ENCODE measurements at places on chromosomes 5 and 9.

- no peak for DNase-seq
These were observed 42.4 kb upstream of the ZBED3 start for GRCh38 chr5:77129391-77129990.

GRCh38 chr9:107751567-107752210 lies 262.1 kb upstream of the KLF4 start:
- DNase-seq: no peak

DNA sequence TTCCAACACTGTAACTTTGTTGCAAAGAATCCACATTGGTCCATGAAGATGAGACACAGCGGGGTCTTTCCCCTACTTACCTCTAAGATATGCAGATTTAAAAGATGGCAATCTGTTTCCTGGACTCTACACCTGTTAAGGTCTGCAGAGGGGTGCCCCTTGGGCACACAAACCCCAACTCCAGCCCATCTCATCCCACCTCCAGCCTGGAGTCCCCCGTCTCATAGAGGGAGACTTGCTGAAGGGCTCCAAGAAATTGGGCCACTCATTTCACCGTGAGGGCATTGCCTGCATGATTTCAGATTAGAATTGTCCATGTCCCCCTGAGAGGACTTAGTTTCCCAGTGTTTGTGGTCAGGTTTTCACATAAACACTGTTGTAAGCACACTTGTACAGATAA lies 365.7 kb downstream of the IRX2 start:
- no peak for DNase-seq

DNA sequence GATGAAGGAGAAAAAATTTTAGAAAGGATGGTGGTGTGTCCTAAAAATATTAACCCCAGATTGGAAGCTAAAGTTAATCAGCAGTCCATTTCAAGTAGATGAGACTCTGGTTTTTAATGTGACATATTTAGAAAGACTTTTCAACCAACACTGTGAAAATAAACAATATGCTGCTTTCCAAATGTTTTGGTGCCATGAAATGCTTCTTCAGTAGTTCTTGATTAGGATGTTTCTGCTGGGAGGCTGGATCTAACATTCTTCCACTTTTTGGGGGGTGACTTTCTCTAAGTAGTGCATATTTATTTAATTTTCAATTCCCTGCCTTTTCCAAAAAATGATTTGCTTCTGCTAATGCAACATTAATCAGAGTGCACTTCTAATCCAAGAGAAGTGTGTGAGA lies 593.3 kb upstream of the DMAC1 start:
- DNase-seq: no peak

DNA sequence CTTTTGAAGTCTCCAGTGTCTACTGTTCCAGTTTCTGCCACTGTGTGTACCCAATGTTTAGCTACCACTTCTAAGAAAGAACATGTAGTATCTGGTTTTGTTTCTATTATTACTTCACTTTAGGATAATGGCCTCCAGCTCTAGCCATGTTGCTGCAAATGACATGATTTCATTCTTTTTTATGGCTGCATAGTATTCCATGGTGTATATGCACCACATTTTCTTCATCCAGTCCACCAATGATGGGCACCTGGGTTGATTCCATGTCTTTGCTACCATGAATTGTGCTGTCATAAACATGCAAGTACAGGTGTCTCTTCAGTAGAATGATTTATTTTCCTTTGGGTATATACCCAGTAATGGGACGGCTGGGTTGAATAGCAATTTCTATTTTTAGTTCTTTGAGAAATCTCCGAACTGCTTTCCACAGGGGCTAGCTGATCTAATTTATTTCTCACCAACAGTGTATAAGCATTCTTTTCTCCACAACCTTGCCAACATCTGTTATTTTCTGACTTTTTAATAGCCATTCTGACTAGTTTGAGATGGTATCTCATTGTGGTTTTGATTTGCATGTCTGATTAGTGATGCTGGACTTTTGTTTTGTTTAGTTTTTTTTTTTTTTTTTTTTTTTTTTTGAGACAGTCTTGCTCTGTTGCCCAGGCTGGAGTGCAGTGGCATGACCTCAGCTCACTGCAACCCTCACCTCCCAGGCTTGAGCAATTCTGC lies 68.9 kb downstream of the WDR41 start:
- no peak for DNase-seq

- DNase-seq: no peak
These were observed 709 bp downstream of the WHRN start for GRCh38 chr9:114504341-114505186.

- DNase-seq: no peak
These were observed 361.8 kb downstream of the CDH18 start for GRCh38 chr5:19626211-19626610.

DNA sequence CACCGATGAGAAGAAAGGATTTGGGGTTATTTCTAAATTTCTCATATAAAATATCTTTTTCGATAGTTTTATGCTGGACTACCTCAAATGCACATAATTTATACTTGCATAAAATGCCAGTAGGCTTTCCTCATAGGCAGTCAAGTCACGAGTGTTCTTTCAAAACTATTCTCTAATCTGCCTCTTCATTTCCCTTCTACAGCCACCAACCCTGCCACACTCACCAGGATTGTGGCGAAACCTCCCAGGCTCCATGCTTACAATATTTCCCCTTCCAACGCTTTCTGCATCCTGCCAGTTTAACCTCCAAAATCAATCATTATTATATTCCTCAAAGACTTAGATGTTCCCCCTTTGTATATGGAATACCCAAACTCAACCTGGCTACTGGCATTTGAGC lies 65.4 kb downstream of the FRMD3 start:
- no peak for DNase-seq

- no peak for DNase-seq
These were observed 466.8 kb downstream of the SLCO4C1 start for GRCh38 chr5:101829255-101829654.

DNA sequence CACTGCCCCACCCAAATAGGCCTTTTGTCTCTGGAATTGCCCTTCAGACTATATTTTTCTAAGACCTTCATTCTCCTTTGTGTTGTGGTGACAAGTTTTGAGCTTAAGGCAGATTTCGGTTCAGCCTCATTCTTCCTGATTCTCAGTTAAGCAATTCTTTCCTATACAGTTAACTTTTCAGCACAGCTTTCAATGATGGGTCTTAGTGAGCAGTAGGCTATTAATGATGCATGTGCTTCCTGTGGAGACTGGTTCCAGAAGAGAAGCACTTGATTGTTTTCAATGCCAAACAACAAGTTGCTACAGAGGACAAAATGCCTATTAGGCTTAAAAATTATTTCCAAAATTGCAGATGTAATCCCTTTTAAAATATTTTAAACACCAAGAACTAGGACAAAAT lies 47.7 kb upstream of the TLX3 start:
- no peak for DNase-seq

- DNase-seq: no peak
These were observed 138.7 kb upstream of the GRHPR start for GRCh38 chr9:37283730-37284325.

- DNase-seq: no peak
These were observed 18.9 kb upstream of the PFDN1 start for GRCh38 chr5:140321796-140322195.

Measured in HFF-Myc (cell line).